NCI-H1105 treated with DMSO at 0.1 percent for 48 hours (cell line): ENCODE measurements at places on chromosomes 2 and 18.

DNA sequence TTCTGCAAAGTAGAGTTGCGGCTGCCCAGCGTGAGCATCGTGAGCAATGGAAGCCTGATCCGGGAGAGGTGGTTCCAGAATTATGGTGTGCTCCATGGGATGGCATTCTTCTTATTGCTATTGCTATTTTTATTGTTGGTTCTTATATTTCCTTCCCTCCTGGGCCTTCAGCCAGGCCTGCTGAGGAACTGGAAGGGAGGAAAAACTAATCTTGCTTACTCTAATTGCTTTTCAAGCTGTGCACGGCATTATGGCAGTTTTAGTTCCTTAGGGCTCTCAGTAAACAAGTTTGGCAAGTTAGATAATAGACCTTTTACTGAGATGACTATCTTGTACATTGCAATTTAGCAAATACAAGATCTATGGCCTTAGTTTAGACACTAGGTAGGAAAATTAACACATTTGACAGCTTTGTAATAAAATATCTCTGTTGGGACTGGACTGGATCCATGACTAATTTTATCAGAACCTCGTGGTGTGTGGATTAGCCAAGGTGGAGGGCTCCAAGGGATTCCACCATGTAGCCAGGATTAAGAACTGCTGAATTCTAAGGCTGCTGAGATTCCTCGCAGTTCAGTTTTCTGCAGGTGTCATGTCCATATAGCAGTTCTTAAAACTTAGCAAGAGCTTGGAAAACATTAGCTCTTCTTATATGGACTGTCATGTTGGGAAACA, 6.0 kb downstream of the RSAD2 start:
- peak; percentile 7 for DNase-seq

DNA sequence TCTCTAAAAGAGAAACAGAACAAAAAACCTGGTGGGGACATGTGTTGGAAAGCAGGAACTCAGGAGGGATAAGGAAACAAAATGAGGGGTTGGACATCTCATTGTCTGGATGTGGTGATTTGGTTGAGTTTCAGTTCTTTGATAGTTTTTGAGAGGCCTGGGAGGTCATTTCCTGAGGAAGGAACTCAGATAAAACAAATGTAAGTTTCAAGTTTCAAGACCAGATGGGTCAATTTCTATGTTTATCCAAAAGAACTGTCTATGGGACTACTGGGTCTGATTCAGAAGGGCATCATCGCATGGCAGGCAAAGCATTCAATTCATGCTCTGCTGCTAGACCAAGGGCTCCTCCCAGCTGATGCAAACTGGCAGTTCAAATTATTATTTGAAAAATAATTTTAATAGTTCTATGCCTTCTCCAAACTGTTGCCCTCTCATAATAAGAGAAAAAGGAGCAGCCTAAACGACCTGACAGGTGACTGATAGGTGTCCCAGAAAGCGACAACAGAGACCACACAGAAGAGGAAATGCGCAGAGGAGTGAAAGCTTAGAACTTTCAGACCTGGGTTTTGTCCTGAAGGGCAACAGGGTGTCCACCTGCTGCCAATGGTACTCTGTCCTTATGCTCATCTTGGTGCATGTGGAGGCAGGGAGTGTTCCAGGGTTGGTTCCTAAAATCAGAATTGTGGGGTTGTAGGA, 39.3 kb upstream of the SH3RF3 start:
- no peak for DNase-seq

DNA sequence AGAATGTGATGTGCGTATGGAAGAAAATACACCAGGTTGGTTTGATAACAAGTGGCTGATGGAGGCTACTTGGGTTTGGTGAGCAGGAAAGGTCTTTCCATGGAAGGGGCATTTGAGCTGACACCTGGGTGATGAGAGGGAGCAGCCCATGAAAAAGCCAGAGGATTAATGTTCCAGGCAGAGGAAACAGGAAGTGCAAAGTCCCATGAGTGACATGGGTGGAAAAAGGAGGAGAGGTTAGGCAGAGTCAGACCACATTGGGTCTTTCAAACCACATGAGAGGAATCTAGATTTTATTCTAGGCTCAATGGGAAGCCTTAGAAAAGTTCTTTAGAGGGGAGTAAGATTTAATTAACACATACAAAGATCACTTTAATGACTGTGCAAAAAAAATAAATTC, 195.7 kb downstream of the LRATD1 start:
- no peak for DNase-seq

GRCh38 chr18:49968644-49969309, 155.4 kb upstream of the ACAA2 start:
- DNase-seq: no peak

GRCh38 chr2:150997702-150998440, 263.8 kb downstream of the RBM43 start:
- DNase-seq: no peak
